OCI-LY7 (cell line): ENCODE measurements at places on chromosomes 3 and 15.

DNA sequence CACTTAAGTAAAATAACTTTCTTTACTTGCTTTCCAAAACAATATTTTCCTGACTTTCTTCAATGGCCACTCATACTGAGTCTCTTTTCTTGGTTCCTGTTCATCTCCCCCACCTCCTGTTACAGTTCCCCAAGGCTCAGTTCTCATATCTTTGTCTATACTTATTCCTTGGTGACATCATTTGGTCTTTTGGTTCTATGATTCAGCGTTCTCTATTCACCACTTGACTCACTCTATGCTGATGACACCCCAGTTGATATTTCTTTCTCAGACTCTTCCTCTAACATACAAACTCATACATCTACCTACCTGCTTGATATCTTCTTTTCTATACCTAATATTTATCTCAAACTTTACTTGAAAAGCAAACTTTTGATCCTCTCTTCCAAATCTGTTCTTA lies 85.0 kb upstream of the P3H2 start:
- DNase-seq: no peak

DNA sequence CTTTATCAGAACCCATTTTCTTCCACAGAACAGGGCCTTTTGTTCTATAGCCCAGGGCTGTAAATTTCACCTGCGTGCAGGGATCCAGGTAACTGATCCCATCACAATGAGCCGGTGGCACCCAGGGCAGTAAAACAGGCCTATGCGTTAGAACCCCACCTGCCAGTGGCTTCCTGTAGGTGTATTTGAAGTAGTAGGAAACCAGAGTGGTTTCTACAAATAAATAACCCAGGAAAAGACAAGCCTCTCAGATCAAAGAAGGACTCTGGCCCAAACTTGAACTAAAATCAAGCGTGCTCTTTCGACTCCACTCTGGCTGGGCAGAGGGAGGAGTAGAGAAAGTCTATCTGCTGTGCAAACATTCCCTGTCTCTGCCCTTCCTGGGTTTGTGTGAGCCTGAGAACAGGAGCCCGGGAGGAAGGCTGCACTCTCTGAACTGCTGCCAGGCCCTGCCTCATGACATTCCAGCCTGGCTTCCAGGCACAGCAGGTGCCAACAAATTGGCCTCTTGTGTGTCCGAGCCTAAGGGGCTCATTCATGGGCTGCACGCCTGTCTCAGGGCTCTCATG lies 77.7 kb downstream of the CEMIP start:
- DNase-seq: no peak

- DNase-seq: no peak
These were observed 54.6 kb upstream of the C3orf49 start for GRCh38 chr3:63764511-63764910.

DNA sequence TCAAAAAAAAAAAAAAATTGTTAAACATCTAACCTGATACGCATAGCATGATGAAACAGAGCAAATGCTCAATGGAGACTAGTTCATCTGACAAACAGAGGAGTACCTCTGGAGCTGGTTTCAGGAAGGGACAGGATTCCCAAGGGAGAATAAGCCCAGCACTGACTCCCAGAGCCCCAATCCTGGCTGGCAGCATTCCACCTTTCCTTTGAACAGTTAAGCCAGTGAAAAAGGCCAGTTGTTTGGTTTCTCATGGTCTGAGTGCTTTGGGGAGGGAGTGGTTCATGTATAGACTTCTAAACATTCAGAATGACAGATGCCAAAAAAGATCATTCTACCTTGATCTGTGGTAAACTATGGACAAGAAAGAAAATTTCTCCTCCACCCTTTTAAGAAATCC lies 277.9 kb upstream of the RARB start:
- DNase-seq: no peak

DNA sequence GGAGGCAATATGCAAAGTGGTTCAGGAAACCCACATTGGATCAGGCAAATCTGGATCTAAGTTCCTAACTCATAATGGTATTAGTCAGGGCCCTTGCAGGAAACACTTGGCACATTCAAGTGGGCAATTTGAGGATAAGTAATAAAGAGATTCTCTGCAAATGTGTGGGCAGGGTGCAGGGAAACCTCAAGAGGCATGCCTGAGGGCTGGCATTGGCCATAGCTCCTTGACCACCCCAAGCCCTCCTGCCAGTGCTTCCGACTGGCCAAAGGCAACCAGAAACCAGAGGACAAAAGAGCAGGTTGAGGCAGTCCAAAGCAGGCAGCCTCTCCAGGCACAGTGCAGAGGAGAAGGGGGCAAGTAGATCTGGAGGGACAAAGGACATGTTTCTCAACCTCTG lies 130.8 kb upstream of the SNTN start:
- no peak for DNase-seq

GRCh38 chr15:80727196-80727595 lies 32.1 kb downstream of the ABHD17C start:
- DNase-seq: no peak

- DNase-seq: no peak
These were observed 344.4 kb upstream of the C2CD4B start for GRCh38 chr15:62509395-62509958.

GRCh38 chr3:34070831-34071585 lies 272.6 kb downstream of the PDCD6IP start:
- DNase-seq: no peak

GRCh38 chr3:128782282-128783146 lies 56.5 kb downstream of the RAB7A start:
- DNase-seq: no peak

DNA sequence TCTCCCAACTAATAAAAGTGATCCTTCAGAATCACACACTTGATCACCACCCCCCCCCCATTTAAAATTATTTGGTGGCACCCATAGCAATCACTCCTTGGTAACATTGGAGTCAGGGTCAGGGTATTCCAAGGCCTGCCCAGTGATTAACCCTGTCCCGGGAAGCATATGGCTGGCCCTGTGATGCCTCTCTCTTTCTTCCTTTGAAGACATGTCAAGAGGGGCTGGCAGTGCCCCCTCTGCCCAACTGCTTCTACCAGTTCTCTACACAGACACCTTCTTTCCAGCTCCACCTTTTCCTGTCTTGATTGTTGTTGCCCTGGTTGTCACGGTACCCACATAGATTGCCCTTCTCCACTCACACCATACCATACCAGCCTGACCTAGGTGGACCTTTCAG lies 30.9 kb upstream of the MANF start:
- DNase-seq: no peak
